ENCODE measurements at places on chromosomes 3 and 15.

DNA sequence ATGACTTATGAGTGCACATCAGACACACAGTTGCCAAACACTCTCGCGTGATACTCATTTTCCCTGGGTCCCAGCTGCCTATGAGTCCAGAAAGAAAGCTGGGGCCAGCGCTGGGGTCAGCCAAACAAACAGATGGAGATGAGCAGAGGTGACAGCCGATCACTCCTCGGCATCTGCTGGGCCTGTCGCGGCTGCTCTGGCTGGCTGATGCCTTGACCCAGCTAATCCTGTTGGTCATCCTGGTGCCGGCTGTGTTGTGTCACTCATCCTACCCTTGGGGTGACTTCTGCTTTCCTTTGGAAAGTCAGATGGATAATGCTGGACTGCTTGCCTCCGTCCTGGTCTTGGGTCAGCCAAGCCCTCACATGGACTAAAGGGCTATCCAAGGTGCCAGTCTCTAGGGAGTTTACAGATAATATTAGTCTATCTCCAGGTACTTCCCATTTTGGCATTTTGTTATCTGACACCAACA lies 105.3 kb upstream of the PDZRN3 start:
- no peak for DNase-seq

- DNase-seq: no peak
Observed at GRCh38 chr3:146747928-146748327, 142.8 kb upstream of the PLSCR5 start.

- no peak for DNase-seq
Observed at GRCh38 chr3:73599605-73600004, 25.1 kb downstream of the PDZRN3 start.

DNA sequence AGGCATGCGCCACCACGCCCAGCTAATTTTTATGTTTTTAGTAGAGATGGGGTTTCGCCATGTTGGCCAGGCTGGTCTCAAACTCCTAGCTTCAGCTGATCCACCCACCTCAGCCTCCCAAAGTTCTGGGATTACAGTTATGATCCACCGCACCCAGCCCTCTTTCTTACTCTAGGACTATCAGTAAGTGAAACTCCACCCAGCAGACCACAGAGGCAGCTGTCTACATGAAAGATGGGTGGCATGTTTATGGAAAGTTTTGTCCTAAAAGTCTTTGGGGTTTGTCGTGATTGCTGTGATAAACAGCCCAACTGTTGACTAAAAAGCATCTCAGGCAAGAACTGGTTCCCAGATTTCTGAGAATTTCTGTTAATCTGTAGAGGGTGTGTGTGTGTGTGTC lies 10.9 kb downstream of the ARL6IP5 start:
- DNase-seq: no peak

DNA sequence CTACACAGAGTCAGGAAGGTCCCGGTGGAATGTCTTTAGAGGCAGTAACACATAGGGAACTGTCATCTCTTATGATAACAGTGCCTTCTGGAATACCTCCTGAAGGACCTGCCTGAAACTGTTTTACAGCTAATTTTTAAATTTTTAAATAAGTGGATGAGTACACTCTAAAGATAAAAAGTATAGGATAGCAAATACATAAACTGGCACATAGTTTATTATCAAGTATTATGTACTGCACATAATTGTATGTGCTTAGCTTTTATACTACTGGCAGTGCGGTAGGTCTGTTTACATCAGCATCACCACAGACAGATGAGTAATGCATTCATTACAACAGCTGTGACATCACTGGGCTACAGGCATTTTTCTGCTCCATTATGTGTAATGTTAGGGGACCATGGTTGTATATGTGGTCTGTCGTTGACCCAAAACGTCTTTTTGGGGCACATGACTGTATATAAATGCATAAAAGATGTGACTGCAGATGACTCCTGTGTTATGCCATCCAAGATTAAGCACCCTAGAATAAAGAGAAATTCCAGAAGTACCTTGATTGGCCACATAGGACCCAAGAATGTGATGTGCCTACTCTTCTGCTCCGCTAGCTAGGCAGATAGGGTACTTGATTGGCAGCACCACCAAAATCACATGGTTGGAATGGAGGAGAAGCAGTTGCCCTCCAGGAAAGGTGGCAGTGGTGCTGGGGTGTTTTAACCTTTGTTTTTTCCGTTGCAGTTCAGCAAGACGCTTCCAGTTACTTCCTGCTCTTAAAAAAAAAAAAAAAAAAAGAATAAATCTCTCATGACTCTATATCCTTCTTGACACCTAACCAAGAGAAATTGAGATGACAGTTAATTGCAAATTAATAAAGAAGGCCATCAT lies 3.3 kb downstream of the VPS8 start:
- no peak for DNase-seq

GRCh38 chr3:191624299-191624698 lies 163.3 kb downstream of the PYDC2 start:
- DNase-seq: no peak

GRCh38 chr3:20576228-20576627 lies 390.2 kb upstream of the SGO1 start:
- DNase-seq: no peak

DNA sequence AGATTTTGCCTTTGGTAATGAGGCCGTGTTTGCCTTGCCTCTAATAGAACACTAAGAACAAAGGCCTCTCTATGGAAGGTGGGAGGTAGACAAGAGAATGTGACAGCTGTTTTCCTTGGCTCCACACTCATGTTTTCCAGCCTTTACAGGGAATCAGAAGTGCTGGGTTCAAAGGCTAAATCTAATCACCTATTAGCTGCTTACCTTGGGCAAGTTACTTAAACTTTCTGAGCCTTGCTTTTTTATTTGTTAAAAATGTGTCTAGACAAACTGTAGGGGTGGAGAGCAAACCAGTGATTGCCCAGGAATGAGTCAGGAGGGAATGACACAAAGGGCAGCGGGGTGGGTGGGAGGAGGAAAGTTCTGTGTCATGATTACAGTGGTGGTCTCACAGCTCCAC lies 179.0 kb downstream of the P3H2 start:
- no peak for DNase-seq

GRCh38 chr15:50543556-50543955 lies 2.9 kb downstream of the USP50 start:
- DNase-seq: no peak

- DNase-seq: no peak
Observed at GRCh38 chr3:184380627-184381260, 890 bp downstream of the CHRD start.

GRCh38 chr15:68885070-68885469 lies 45.3 kb upstream of the SPESP1 start:
- no peak for DNase-seq

Data from cortex of kidney (tissue), 1 donor.